ENCODE measurements at places on chromosomes 6 and 20.
A peak's percentile ranks its signal among the peaks of the same experiment; 100 is the strongest.

DNA sequence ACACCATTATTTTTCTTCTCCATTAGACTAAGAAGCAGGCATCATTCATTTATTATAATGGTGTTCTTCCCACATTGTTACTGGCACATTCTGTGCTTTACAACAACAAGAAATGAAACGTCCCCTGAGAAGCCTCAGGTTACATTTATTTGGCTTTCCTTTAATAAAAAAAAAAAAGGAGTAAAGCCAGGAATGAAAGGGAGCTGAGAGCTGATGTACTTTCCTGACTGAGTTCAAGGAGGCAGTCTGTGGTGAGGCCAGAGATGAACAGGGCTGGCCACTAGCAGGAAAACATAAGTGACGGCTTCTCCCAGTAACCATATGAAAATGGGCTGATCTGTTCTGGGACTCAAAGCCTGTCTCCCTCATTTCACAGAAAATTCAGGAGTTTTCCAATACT is 742.1 kb downstream of the MAFB start:
- no peak for DNase-seq

- no peak for DNase-seq
These were observed 7.5 kb upstream of the GGTLC1 start for GRCh38 chr20:23995905-23996666.

GRCh38 chr6:111228094-111228493 is 140.8 kb downstream of the SLC16A10 start:
- DNase-seq: no peak

- peak; percentile 36 for DNase-seq
These were observed 26.8 kb upstream of the RPP40 start for GRCh38 chr6:5030596-5031136.

DNA sequence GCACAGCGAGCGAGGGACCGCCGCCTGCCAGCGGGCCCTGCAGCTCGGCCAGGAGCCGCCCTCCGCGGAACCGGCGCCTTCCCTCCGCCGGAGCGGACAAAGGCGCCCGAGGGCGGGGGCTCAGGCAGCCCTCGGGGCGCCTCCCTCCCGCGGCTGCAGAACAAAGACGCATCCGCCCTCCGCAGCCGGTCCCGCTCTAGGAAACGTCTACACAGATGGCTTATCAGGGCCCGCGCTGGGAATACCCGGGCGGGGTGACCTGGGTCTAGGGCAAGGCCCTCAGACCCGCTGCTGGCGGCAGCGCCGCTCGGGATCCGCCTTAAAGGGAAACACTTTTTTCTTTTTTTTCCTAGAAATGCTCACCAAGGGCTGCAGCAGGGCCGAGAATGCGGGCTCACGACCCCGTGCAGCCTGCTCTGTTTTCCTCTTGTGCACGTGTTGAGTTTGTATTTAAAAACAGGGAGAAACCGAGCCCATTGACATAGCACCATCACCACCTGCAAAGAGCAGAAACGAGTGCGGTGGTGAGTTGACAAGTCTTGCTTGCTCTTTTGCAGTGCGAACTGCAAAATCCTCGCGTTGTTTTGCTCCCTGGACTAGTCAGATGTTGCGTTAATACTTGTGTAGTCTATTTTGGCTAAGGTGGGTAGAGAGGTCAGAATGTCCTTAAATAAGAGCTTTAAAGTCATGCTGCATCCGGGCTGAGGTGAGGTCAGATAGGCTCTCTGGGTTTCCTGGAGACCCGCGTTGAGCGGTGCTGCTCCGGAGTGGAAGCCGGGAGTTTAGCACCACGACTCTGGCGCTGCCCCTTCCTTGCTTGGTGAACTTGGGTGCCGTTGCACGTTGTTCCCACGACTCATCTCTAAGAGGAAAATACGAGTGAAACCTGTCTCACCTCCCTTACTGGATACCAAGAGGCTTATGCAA is 1.1 kb upstream of the RPS6KA2 start:
- DNase-seq: peak; percentile 20

- no peak for DNase-seq
These were observed 16.5 kb downstream of the BLOC1S5 start for GRCh38 chr6:8047541-8048292.

DNA sequence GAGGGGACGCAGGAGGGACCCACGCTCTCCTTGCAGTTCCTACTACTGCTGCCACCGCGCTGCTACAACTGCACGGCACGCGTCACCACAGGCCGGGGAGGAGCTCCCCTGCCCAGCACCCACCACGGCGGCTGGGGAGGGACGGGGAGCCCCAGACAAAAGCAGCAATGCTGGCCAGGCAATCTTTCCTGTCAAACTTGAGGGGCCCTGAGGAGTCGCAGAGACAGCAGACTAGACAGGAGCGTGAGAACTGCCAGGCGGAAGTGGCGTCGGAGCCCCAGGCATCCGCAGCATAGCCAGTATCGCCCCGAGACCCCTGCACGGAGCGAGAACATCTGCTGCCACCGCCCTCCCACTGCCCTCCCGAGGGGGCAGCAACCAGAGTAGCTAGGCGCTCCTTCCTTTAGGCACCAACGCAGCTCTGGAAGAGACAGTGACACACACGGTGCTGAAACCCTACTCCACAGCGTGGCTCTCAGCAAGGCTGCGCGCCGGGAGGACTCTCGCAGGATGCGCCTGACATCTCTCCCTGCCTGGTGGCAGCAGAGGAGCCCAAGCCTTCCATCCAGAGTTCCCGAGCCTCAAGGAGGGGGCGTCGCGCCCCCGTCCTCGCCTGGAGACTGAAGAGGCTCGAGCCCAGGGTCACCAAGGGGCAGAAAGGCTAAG is 2.2 kb downstream of the TAF4 start:
- DNase-seq: peak; percentile 44

DNA sequence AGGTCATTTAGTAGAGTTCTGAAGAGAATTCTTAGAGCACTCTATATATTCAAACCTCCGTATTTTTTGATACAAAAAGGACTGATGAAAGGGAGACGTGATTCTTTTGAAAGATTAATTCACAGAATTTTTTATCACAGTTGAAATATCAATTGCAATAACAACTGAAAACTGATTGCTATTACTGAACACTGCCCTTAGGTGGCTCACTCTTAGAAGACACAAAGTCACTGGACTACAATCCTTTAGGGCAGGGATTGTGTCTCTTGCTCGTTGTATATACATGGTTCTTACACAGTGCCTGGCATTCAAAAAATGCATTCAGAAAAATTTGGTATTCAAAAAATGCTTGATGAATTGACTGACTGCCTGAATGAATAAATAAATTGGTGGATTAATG is 17.1 kb upstream of the CALHM6 start:
- no peak for DNase-seq

- DNase-seq: no peak
These were observed 360.7 kb downstream of the SAMD5 start for GRCh38 chr6:147869201-147869600.

GRCh38 chr6:20217324-20217855 is 5.1 kb upstream of the MBOAT1 start:
- DNase-seq: peak; percentile 0

DNA sequence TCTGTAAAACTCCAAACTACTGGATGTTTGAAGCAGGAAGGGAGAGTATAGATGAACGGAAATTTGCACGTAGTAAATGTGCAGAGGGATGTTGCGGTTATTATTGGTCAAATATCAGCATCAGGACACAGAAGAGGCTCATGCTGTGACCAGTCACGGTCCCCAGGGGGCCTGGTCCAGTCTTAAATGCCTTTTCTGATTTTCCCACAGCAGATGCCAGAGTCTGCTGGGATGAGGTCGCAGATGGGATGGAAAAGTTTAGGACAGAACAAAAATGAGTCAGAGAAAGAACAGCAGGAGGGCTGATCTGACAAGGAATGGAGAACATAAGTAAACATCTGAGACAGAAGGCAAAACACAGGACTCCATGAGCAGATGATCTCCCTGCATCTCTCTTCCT is 11.7 kb upstream of the SIRPG start:
- DNase-seq: no peak

DNA sequence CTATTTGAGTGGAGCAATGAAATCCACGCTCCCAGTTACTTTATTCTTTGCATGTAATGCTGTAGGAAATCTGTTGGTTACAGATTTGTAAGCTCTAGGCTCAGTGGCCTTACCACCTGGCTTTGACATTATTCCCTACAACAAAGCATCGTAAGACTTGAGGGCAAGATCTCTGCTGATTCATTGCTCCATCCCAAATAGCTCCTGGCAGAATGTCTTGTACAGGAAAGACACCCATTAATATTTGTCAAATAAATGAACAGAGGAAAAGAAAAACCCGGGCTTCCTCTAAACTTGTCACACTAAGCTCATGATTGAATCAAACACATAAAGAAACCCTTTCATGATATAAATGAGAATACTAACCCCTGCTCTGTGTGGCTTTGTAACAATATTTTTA is 357.5 kb upstream of the RNF217 start:
- no peak for DNase-seq

DNA sequence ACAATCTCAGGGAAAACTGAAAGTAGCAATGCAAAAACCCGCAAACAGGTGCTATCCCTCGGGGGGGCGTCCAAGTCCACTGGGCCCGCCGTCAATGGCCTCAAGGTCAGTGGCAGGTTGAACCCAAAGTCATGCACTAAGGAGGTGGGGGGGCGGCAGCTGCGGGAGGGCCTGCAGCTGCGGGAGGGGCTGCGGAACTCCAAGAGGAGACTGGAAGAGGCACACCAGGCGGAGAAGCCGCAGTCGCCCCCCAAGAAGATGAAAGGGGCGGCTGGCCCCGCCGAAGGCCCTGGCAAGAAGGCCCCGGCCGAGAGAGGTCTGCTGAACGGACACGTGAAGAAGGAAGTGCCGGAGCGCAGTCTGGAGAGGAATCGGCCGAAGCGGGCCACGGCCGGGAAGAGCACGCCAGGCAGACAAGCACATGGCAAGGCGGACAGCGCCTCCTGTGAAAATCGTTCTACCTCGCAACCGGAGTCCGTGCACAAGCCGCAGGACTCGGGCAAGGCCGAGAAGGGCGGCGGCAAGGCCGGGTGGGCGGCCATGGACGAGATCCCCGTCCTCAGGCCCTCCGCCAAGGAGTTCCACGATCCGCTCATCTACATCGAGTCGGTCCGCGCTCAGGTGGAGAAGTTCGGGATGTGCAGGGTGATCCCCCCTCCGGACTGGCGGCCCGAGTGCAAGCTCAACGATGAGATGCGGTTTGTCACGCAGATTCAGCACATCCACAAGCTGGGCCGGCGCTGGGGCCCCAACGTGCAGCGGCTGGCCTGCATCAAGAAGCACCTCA is 166.3 kb downstream of the DTNBP1 start:
- no peak for DNase-seq

GRCh38 chr6:142913511-142914047 is 31.4 kb downstream of the HIVEP2 start:
- DNase-seq: no peak

DNA sequence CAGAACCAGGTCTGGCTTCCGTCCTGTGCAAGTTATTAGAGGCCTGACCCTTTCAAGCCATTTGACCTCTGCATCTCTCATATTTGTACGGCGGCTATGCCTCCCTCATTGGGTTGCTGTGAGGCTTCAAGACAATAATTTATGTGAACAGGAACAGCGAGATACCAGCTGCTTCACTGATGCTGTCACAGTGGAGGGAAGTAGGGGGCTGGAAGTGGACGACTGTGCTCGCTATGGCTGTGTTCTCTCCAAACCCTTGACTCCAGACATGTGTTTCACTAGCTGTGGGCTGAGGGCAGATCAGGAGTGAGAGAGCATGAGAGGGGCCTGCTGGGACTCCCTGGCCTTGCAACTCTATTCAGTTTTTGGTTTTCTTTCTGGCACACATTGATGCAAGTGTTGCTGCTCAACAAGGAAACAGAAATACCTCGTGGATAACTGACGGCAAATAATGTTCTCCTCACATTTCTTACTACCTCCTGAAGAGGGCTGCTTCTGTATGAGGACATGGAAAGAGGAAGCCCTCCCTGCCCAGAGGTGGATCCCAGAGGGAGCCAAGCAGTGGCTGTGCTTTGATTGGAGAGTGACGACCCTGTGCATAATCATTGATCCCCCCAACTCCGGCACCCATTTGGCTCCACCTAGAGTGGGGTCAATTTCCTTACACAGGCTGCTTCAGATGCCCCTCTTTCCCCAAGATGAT is 34.7 kb upstream of the SCP2D1 start:
- DNase-seq: no peak

DNA sequence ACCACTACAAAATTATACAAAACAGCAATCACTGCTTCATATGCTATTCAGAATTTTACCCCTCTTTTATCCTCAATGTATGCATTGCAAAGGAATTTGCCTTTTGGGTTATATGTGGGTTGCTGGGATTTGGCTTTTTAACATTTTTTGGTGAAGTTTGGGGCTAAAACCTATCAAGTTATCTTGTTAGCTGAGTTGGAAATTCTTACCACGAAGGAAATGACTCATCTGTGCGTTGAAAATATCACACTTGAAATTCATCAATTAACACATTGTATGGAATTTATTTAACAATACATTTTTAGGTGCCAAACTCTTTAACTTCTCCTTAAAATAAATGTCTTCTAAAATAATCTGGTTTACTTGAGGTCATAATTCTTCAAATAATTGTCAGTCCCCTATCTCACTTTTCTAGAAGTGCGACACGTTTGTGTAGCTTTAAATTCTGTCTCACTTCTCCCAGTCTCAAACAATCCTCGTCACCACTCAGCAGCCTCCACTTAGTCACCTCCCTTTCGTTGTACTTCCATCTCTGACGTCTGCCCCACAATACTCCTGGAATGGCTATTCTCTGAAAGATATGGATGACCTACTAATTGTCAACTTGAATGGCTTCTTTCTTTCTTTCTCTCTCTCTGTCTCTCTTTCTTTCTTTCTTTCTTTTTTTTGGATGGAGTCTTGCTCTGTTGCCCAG is 88.5 kb downstream of the PHACTR1 start:
- no peak for DNase-seq

- DNase-seq: no peak
These were observed at the start of gene SNPH for GRCh38 chr20:1266167-1266973. Gene SNPH (plus strand): TSS chr20:1266294. CDS start chr20:1296240, 29,946 bp downstream.

DNA sequence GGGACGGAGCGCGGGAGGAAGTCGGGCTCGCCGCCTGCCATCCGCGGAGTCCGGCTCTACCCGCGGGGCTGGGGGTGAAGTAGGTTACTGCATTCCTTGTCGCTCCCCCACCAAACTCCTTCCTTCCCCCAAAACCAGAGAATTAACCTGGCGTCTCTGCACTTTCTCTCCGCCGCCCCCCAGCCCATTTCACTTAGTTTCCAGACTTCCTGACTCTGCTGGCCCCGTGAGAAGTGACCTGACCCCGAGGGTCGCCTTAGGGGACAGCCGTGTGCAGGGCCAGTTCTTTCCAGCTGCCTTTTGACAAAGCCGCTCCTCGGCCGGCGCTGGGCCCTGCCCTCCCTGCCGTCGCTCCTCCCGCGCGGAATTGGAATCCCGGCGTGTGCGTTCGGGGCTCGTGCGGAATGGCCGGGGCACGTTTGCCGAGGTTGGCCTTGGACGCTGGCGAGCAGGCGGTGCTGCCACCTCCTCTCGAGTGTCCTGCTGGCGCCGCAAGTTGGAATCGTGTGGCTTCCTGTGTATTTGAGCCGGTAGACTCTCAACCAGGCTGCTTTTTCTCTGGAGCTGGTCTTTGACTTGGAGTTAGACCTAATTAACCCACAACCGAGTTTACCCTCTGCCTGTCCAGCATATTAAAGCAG is 650 bp downstream of the DCBLD1 start:
- DNase-seq: no peak

GRCh38 chr6:135657207-135657606 is 159.7 kb upstream of the AHI1 start:
- DNase-seq: peak; percentile 73

- DNase-seq: peak; percentile 9
These were observed 50.7 kb upstream of the PLCG1 start for GRCh38 chr20:41086402-41087324.

- no peak for DNase-seq
These were observed 47.4 kb downstream of the GMDS start for GRCh38 chr6:2197984-2198383.

- DNase-seq: no peak
These were observed 1075.6 kb downstream of the HACE1 start for GRCh38 chr6:103784117-103784516.

All from NCI-H2107 (cell line).